Type B pancreatic cell (in vitro differentiated cells): ENCODE measurements at places on chromosomes 7 and 10.

- DNase-seq = peak; percentile 51
Observed at GRCh38 chr7:44391746-44392617, 66.6 kb upstream of the CAMK2B start.

- no peak for DNase-seq
Observed at GRCh38 chr10:34764472-34764946, 50.6 kb downstream of the PARD3 start.

GRCh38 chr7:50352751-50353150, 48.2 kb downstream of the IKZF1 start:
- no peak for DNase-seq

DNA sequence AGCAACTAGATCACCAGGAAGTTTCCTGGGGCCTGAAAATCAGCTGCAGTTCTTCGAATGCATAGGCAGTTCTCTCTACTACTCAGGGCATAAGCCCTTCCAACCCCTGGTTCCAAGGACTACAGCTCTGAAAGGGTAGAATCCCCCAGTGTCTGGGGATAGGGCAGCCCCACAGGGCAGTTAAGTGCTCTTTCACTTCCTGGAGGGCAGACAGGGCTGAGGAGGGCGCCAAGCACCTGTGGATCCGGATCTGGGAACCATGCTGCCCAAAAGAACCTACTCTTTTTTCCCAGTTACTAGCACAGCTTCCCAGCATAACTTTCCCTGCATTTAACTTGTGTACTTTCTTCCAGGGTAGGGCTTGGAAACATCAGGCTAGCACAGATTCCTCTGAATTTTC, 41.1 kb downstream of the CXCL12 start:
- no peak for DNase-seq

- no peak for DNase-seq
Observed at GRCh38 chr10:50346942-50347341, 95.6 kb upstream of the ASAH2 start.

- DNase-seq = no peak
Observed at GRCh38 chr7:120805636-120806388, 52.1 kb downstream of the TSPAN12 start.

DNA sequence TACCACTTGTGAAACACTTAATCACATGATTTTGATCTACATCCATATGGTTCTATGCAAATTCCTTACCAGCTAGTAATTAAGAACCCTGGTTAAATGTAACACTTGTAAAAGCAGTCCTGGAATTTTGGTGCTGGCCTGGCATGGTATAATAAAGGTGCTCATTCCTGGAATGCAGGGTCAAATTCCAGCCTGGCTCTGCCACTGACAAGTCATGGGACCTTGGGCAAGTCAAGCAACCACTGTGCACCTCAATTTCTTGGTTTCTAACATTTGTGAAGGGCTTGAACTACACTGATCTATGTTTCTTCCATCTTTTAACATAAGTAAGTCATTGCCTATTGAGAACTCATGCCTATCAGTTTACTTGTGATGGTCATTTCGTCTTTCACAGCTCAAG, 91.9 kb upstream of the PIK3CG start:
- DNase-seq = no peak

GRCh38 chr10:132421847-132422751, 25.1 kb downstream of the PWWP2B start:
- no peak for DNase-seq

GRCh38 chr10:87759551-87759950, 58.5 kb downstream of the ATAD1 start:
- DNase-seq = no peak

DNA sequence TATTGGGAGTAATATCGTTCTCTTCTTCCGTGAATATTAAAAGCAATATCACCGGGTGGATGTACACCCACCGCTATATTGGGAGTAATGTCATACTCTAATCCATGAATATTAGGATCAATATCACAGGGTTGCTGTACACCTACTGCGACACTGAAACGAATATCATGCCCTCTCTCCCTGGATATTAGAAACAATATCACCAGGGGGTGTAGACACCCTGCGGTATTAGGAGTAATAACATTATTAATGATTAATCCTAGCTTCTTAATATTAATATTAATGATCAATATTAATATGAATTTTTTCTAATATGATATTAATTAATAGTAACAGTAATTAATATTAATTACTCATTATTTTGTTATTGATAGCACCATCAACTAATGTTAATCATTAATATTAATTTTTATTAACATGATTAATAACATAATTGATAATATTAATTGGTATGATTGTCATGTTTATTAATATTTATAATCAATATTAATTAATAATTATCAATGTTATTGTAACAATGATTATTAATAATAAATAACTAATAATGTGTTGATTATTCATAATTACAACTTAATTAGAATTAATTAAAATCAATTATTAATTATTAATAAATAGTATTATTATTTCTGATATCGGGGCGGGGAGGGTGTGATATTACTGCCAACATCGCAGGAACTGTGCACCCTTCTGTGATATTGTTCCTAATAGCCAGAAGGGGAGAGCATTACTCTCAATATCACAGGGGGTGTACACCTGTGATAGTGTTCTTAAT, 121.3 kb upstream of the C1GALT1 start:
- DNase-seq = no peak

- DNase-seq = no peak
Observed at GRCh38 chr10:96345222-96345621, 13.6 kb downstream of the OPALIN start.

DNA sequence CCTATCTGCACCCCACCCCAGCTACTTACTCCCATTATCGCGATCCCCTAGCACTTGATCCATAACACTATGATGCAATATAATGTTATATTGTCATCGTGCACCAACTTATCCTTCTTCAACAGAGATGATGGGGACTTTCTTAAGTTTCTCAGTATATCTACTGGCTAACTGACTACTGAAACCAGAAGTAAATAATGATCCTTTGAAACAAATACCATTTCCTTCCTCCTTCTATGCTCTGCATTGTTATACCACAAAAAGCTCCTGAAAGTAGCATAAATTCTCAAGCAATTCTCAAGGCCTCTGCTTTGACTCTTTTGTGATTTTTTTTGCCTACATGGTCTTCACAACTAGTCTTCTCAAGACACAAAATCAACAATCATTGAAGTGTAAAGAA, 68.9 kb downstream of the HTR7 start:
- DNase-seq = no peak

GRCh38 chr10:21975378-21975990, 28.0 kb downstream of the DNAJC1 start:
- no peak for DNase-seq

DNA sequence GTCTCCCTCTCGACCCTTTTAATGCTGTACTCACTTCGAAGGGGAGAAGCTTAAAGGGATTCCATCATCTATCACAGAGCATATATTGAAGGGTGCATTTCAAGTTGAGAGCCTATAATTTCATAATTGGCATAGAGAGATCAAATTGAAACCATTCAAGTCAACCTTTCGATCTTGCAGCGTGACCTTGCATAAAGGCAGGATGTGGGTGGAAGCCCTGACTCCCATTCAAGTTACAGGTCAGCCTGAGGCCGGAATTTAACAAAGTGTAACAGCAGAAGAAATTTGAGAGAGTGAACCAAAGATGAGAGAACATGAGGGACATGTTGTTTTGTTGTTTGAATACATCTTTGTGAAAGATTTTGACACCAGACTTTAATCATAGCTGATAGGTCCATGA, 195.3 kb upstream of the TPK1 start:
- DNase-seq = no peak
